Renal cortex interstitium (tissue), 15 donors: ENCODE measurements at places on chromosomes 2 and 18.

DNA sequence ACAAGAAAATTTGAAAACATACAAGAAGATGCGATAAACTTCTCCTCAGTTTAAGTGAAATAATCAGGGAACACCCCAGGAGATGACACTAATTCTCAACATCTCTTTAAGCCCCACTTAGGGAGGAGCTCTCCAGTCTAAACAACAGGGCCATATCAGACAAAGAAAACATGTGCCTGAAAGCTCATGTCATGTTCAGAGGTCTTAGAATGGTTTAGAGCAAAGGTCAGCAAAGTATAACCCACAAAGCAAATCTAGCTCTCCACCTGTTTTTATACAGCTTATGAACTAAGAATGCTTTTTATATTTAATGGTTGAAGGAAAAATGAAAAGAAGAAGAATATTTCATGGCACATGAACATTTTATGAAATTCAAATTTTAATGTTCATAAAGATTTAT is 155.6 kb upstream of the NOL4 start:
- DNase-seq = no peak

- no peak for DNase-seq
Observed at GRCh38 chr2:96882230-96882629, 12.3 kb upstream of the SEMA4C start.

DNA sequence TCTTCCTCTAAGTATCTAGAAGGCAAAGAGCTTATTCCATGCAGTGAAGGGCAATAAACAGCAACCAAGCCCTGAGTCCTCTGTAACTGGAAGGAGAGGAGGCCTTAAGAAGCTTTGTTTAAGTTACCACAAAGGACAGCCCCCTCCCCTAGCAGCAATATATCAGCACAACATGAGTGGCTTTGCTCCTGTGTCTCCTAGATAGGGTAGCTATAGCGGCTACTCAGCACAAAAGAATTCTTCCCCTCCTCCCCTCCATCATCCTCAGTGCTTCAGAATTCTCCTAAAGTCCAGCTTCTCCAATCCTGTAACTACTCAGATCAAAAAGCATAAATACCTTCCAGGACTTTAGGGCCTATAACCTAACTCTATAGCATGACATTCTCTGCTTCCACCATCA is 16.5 kb downstream of the SUMO1 start:
- no peak for DNase-seq

GRCh38 chr2:109277406-109277805 is 148.4 kb downstream of the SH3RF3 start:
- DNase-seq = no peak

DNA sequence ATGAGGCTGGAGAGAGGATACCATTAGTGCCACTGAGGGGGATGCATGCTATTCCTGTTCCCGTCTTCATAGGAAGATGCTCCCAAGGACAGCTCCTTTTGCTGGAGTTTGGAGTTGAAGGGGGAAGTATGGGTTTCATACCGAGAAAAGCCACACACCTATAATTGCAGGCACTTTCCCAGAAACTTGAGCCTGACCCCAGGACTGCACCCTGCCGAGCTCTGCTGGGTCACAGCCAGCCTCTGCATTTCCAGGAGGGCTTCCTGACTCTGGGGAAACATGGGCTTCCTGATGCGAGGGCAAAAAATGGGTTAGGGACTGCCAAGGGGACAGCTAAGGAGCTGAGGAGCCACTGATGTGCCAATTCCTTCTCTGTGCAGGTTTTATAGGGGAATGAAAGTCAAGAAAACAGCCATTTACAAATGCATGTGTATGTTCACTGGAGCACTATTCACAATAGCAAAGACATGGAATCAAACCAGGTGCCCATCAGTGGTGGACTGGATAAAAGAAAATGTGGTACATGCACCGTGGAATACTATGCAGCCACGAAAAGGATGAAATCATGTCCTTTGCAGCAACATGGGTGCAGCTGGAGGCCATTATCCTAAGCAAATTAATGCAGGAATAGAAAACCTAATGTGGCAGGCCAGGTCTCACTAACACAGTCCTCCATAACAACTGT is 104.5 kb downstream of the ACAA2 start:
- DNase-seq = no peak

DNA sequence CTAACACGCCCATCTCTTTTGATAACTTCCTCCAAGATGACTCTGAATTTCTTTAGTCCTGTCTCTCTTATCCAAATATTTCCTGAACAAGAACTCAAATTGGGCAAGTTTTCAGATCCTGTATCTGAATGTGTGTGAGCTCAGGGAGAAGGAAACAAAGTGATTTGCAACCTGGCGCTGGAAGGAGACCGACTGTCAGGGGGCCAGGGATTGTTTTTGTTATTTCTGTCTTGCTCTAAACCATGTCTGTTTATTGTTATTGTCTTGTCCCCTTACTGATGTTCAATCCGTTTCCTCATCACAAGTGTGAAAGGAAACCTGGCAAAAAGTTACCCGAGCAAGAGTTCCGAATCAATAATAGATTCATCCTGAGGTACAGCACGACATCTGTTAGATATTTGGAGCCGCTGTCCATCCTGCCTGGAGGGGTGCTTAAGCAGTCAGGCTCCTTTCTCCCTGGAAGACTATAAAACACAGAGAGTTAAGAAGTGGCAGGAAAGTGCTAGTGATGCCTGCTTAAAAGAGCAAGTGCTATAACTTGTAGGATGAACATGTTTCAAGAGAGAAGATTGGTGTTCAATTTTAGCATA is 132.5 kb upstream of the OSR1 start:
- DNase-seq = no peak

DNA sequence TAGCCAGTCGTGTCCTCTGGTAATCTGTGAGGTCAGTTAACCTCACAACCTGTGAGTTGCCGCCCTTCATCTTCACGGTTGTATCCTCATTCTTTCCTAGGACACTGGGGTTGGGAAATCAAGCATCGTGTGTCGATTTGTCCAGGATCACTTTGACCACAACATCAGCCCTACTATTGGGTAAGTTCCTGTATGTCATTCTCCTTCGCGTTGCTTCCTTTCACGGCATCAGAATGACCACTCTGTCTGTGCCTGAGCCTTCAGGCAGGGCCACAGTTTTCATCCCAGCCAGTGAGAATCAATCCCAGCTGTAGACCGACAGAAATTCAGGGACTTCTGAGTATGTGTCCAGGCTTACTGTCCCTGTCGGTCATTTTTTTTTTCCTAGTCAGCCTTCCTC is 67.1 kb downstream of the RAB31 start:
- no peak for DNase-seq

- DNase-seq = no peak
Observed at GRCh38 chr18:74980669-74981068, 228.3 kb downstream of the PTGR3 start.

DNA sequence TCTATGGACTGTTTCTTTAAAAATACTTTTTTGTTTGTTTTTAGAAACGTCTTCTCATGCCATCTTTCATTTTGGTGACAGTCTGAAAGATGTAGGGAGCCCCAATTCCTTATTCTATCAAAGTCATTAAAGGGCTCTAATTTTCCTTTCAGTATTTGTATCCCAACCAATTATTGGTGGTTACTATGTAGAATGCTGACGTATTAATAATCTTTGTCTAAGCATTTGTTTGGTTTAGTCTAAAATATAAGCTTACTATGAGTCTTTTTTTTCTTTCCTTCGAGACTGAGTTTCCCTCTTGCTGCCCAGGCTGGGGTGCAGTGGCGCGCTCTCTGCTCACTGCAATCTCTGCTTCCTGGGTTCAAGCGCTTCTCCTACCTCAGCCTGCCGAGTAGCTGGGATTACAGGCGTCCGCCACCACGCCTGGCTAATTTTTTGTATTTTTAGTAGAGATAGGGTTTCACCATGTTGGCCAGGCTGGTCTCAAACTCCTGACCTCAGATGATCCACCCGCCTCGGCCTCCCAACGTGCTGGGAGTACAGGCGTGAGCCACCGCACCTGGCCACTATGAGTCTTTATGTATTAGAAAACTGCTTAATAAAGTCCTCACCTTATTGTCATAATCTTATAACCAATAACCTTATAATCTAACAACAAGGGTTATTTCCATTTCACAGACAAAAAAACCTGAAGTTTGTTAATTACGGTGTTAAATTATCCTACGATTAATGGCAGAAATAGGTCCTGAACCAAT is 849 bp upstream of the VRK2 start:
- no peak for DNase-seq

DNA sequence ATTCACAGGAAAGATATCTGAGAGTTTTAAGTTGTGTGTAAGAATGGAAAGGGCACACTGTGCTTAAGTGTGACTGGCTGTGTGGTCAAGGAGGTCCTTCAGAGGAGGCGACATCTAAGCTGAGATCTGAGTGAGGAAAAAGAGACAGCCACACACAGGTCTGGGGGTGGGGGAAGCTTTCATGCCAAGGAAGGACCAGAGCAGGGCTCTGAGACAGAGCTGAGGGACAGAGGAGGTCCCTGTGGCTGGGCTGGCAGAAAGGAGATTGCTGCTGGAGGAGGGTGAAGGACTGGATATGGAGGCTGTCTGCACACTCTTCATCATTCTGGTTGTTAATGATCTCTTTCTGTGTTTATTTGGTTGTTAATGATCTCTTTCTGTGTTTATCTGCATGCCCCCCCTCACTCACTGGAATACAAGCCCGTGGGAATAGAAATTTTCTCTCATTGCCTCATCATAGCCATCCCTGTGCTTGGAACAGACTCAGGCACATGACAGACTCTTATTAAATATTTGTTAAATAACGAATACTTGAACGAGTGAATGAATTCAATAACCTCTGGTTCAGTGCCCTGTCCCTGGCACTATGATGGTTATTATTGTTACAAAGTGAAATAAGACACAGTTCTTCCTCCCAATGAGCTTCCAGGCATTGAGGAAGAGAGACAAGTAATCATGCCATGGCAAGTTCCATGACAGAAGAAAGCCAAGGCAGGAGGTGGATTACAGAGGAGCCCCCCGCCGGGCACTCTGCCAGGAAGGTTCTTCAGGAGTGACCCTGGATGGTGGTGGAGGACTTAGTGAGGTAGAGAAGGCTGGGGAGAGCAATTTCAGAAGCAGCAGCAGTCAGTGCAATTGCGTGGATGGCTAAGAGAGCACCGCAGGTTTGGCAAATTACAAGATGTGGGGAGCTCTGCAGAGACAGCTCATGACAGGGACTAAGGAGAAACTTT is 399.4 kb upstream of the HS6ST1 start:
- no peak for DNase-seq

GRCh38 chr2:189685540-189686229 is 11.2 kb downstream of the ANKAR start:
- no peak for DNase-seq

DNA sequence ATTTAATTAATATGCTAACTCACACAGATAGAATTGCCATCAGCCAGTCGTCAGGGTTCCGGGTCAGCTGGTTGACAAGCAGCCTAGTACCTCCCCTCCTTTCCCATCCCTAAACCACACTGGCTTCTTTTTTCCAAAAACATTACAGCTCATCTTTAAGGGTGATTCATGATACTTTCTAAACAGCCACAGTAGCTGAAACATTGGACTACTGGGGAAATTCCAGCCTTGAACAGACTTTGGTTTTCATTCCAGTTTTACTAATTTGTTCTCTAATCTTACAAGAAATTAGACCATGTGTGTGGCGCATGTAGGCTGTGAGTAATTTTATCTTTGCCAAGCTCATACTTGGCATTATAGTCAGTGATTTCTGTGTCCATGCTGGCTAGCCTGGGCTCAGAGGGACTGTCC is 110.8 kb downstream of the FMNL2 start:
- no peak for DNase-seq

DNA sequence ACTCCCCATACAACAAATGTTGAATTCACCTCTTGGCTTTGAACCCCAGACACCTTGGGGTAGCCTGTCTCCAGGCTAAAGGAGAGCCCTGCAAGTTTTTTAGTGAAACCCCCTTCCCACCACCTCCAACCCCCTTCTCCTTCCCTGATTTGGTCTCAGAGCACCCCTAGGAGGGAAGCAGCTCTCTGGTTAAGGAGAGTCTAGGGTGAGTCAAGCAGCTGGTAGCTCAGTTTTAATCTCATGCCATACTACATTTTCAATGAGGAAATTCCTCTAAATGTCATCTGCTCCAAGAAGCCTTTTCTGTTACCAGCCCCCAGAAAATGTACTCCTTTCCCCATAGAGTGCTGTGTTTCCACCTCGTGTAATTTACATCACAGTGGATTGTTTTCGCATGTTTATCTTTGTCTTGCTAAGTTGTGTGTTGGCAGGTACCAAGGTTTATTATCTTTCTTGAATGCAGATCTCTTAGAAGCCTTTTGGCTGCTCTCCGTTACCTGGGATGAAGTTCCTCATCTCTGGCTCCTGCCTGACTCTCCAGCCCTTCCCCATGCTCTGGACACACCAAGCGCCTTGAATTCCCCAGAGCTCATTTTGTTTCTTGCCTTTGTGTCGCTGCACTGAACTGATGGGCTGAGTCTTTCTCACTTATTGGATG is 82.2 kb downstream of the ASAP2 start:
- no peak for DNase-seq

GRCh38 chr2:174117951-174118930 is 130.1 kb downstream of the OLA1 start:
- no peak for DNase-seq

DNA sequence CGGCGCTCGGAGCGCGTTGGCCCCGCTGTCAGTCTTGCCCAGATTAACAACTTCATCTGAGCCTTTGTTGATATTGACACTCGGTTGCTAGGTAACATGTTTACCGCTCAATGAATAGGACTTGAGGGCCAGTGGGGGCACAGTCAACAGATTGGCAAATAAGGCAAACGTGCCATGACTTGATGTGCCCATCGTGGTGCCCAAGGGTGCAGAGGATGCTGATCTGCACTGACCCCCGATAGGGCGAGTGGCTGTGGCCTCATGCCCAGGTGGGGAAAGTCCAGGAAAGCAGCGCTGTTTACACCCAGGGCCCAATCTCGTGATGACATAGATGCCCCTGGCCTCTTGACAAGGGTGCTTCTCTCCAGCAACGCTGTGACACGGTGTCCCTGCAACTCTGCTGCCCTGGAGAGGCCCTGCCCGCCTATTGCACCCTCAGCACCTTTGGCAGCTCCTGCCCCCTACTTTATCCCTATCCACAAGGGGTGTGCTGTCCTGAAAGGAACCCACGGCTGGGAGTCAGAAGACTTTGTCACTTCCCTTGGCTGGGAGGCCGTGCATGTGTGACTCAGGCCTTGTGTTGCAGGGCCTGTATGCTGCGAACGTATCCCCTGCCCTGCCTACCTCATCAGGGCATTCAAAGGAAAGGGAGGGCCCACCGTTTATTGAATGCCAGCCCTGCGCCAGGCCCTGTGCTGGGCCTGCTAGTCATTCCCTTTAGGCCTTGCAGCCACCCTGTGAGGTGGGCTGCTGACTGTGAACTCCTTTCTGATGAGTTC is 158.0 kb downstream of the INHBB start:
- DNase-seq = no peak

- no peak for DNase-seq
Observed at GRCh38 chr2:163828771-163829170, 93.0 kb upstream of the FIGN start.
